ENCODE measurements at places on chromosomes 16 and 17. TPM values are rescaled to one million over a fixed set of nuclear protein-coding genes. Genes with fewer than 3 reads are reported as not detected.

Gene TMEM88
- total RNA-seq, result 0.18 TPM

- DNase-seq, result no peak
These were observed 2.5 kb upstream of the VASN start for GRCh38 chr16:4369007-4369733.

DNA sequence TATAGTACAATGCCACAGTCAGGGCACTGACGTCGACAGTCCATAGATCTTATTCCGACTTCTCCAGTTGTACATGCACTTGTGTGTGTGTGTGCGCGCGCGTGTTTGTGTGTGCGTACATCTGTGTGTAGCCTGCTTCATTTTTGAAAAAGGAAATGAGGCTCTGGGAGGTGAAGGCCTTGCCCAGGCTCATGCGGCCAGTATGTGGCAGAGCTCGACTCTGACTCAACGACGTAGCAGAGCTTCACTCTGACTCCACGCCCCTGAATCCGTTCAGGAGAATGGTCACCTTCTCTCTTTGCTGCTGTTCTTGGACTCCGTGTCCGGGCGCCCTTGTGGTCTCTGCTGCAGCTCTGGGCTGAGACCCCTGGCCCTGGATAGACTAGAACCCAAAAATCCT is 81.6 kb upstream of the CIBAR2 start:
- DNase-seq, result no peak

GRCh38 chr16:69498926-69499325 is 66.8 kb upstream of the NFAT5 start:
- no peak for DNase-seq

GRCh38 chr16:80994451-80994850 is 12.2 kb downstream of the CMC2 start:
- DNase-seq, result peak; percentile 76

DNA sequence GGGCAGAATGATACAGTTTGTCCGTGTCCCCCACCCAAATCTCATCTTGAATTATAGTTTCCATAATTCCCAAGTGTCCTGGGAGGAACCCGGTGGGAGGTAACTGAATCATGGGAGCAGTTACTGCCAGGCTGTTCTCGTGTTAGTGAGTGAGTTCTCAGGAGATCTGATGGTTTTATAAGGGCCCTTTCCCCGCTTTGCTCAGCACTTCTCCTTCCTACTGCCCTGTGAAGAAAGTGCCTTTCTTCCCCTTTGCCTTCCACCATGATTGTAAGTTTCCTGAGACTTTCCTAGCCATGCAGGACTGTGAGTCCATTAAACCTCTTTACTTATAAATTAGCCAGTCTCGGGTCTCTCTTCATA is 28.9 kb upstream of the SEC14L1 start:
- DNase-seq, result no peak

DNA sequence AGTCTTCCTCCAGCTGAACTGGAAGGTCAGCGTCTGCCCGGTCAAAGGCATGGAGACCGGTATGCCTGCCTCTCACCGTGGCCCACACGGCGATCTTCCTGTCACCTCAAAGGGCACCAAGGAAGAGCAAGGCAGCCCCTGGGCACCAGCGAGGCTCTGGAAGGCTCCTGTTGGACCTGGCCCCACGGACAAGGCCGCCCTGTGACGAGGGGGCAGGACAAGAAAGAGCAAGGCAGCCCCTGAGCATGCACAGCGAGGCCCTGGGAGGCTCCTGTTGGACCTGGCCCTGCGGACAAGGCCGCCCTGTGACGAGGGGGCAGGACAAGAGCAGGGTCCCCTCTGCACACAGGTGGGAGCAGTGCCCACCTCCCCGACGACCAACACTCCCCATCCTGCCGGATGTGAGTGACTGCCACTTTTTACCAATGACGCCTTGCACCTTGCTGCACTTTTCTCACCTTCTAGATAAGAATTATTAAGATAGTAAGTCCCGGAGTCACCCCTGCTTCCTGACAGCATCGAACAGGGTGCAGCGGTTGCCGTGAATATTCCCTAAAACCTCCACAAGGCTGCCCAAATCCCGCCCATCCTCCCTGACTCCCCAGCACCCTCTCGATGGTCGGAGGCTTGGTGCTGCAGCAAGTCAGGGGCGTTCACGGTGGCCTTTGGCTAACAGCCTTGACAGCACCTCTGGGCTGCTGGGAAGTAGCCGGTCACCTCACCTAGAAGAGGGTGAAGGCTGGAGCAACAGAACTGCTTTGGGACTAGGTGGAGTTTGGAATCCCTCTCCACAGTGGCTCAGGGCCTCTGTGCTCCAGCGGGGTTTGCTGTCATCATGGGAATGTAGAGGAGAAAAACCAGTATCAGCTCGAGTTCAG is 5.6 kb upstream of the WDR45B start:
- no peak for DNase-seq
